ENCODE measurements at places on chromosomes 11 and 22.

DNA sequence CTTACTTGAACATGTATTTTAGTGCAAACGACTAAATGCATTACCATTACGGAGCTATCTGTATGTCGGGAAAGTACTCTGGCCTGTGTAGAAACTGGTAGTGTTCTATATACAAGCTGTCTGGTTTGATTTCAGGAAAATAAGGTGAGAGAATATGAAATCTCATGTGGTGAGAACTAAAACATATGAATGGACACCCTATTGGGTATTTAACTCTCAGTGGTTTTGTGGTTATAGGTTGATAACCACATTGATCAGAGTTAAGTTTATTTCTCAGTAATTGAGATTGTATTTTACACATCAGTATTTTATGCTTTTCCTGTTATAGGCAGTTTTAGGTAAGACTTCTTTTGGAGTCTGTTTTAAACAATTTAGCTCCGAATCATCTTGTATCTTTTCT is 10.4 kb downstream of the ANO5 start:
- no peak for DNase-seq

DNA sequence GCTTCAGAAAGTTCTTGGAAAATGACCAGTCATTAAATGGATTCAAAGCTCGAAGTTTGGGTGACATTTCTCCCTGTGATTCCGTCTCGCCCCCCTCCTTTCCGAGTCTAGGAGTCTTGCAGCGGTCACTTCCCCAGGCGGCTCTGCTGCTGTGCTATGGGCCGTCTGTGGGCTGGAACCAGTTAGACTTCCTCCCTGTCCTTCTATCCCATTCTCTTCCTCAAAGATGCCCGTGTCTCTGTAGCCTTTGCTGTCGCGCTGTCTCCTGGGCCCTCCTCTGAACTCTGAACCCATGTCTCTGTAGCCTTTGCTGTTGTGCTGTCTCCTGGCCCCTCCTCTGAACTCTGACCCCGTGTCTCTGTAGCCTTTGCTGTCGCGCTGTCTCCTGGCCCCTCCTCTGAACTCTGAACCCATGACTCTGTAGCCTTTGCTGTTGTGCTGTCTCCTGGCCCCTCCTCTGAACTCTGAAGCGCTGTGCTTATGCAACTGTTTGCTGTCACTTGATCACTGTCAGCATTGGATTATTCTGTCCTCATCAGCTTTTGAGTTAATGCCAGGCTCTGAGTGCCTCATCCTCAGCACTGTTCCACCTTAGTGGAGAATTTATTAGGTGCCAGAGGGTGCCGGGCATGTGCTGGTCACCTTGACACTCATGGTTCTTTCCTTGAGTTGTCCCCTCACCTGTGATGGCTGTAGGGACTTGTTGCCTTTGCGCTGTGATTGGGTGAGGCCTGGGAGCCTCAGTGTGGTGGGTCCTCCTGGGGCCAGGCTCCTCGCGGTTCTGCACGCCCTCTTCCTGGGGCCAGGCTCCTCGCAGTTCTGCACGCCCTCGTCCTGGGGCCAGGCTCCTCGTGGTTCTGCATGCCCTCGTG is 173.3 kb downstream of the TBC1D22A start:
- DNase-seq = no peak

GRCh38 chr11:18633256-18634139 is 644 bp downstream of the SPTY2D1 start:
- no peak for DNase-seq

GRCh38 chr11:25535467-25536272 is 796.3 kb upstream of the ANO3 start:
- DNase-seq = no peak

DNA sequence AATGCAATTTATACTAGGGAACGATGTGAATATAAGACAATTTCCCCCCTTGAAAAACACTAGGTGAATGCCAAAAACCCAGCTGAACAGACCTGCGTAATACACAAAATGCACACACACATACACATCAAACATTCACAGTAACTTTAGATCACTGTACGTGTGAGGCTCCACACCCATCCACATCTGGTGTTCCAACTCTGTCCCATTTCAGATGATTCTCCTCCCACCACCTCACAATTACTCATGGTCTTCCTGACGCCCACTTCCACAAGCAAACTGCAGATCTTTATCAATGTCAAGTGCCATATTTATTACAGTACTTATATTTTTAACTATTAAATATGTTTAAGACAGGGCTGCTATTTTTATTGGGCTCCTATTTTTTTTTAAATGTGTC is 57.8 kb upstream of the TENM4 start:
- no peak for DNase-seq

DNA sequence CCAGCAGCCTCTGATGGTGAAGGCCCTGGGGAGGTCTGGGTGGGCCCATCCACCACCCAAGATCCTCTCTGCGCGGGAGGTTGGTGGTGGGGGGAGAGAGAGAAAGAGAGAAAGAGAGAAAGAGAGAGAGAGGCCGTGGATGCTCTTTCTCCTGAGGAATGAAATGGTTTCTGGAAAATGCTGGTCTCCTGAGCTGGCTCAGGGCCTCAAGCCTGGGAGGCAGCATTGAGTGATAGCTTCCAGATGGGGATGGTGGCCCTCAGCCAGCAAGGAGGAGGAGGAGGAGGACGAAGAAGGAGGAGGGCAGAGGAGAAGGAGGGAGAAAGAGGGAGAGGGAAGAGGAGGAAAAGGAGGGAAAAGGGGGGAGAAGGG is 4.6 kb downstream of the TSPAN32 start:
- DNase-seq = no peak

All from DMS79 treated with DMSO at 0.1 percent for 48 hours (cell line).